ENCODE measurements at places on chromosomes 7 and 10.

DNA sequence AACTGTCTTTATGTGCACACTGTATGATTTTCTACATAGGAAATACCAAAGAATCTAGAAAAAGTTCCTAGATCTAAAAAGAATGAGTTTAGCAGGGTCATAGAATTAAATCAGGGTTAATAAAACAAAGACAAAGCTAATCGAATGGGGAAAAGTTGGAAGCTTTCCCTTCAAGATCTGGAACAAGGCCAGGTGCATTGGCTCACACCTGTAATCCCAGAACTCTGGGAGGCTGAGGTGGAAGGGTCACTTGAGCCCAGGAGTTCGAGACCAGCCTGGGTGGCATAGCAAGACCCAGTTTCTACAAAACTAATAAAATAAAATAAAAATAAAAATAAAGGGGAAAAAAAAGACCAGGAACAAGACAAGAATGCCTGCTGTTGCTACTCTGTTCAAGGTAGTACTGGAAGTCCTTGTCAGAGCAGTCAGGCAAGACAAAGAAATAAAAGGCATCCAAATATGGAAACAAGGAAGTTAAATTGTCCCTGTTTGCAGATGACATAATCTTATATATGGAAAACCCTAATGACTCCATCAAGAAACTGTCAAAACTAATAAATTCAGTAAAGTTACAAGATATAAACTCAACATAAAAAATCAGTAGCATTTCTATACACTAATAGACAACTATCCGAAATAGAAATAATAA is 76.1 kb upstream of the RHEB start:
- DNase-seq = no peak

DNA sequence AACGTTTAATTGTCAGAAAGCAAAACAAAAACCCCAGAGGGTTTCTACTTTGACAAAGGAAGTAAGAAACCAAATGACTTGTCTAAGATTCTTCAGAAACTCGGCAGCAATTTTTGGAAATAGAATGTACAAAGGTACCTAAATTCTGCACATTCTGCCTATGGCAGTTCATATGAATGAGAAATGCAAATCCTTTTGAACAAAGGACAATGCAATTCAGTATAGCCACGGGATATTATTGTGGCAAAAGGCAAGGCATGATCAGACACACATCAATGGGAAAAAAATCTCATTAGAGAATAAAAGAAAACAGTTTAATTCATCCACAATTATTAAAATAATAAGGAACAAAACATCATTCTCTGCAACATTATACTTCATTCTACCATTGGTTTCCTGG is 93.4 kb downstream of the SEMA3C start:
- DNase-seq = no peak

DNA sequence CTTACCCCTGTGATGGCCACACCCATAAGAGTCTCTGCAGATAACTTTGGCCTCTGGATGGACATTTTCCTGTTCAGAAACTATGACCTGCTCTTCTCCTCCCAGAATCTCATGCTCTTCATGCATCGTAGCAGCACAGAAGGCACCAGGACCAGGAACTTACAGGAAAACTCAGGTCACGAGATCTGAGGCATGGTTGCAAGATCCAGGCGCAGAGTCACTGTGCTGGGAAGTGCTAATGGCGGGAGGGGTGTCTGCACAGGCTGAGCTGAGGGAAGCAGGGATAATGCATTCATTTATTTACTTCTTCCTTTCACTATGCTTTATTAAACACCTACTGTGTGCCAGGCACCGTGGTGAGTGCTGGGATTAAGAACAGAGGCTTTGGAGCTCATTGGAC is 48.2 kb upstream of the LOXL4 start:
- no peak for DNase-seq

DNA sequence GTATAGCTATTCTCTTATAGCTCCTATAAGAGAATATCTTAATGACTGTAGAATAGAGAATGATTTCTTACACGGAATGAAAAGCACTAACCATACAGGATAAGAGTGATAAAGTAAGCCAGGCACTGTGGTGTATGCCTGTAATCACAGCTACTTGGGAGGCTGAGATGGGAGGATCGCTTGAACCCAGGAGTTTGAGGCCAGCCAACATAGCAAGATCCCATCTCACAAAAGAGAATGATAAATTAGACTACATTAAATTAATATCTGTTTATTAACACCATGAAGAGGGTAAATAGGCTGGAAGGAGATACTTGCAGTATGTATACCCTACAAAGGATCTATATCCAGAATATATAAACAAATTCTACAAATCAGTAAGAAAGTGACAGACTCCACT is 12.2 kb upstream of the OIT3 start:
- DNase-seq = no peak

DNA sequence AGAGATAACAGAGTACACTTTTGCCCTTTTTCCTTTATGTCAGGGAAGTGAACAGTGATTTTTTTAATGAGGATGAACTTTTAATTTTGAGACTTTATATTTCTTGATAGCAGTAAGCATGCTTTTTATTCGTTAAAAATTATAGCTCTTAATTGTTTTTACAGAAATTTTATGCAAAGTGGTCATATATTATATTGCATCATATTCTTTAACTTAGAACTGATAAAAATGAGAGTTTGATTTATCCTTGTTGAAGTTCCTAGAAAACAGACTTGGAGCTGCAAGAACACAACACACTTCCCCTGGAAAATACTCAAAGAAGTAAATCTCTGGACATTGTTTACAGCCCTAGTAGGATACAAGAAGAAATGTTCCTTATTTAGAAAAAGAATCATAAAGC is 21.2 kb upstream of the MINDY3 start:
- DNase-seq = no peak
